ENCODE measurements at places on chromosomes 12 and 14.
A peak's percentile ranks its signal among the peaks of the same experiment; 100 is the strongest.

DNA sequence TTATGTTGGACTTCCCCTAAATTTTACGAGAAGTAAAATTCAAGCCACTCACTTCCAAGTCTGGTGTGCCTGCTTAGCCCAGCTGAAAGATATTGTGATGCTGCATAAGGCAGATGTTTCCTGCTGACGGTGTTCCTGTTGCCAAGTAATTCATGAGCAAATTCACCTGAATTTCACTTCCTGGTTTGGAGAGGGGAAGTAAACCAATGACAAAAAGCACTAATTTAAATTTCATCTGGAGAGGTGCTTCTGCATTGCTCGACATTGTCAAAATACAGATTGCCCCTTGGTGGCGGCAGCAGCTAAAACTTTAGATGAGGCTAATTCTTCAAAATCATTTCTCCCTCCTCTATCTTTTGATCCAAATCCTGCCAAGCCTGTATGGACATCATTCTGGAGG, 281.1 kb downstream of the AACS start:
- DNase-seq, result peak; percentile 73

DNA sequence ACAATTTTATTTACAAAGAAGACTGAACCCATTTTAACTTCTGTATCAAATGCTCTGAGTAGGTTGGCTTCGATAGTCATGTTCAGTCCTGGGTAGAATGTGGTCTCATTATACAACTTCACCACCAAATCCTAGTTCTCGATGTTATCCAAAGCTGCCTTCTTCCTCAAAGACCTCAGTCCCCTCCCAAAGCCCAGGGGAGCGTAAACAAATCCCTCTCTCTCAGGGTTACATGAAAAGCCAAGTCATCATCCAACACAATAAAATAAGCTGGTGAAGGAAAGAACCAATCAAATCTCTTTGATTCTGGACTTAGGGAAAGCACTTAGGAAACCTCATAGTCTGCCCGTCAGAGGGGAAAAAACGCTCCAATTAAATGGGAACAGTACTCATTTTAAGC, 9.1 kb downstream of the PTCSC3 start:
- DNase-seq, result peak; percentile 29

DNA sequence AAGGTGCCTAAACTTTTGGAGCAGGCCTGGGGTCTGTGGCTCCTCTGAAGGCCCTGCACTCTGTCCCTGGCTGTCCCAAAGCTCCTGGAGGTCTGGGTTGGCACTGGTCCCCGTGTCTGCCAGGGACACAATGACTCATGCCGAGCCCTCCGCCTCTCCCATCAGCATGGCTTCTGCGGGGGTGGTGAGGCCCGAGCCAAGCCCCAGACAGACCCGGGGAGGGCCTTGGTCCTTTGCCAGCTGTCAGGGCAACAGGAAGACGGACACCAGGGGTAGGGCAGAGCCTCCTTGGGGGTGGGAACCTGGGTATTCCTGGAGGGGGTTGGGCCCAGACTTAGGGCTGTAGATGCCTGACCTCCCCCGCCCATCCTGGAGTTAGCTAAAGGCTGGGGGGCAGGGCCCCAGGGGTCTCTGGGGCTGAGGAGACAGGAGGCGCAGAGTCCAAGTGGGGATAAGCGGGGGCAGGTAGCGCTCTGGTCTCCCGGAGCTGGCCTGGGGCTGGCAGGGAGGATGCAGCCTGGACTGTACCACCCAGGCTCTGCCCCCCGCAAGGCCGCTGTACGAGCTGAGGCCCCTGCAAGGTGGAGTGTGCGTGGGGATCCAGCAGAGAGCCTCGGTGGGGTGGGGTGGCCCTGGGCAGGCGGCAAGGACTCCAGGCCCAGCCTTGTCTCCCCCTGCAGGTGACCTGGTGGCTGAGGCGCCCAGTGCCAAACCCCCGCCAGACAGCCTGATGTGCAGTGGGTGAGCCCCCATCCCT, 16.4 kb upstream of the PUS1 start:
- DNase-seq, result no peak

DNA sequence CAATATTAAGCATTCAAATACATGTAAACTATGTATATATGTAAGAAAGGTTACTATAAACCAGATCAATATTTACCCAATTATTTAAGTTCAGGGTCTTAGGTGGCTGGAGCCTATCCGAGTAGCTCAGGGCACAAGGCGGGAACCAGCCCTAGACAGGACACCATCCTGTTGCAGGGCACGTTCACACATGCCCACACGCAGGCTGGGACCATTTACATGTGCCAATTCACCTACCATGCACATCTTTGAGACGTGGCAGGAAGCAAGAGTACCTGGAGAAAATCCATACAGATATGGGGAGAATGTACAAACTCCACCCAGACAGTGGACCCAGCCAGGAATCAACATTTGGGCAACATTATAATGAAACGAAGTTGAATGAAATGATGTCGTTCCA, 263.0 kb upstream of the E2F7 start:
- no peak for DNase-seq

DNA sequence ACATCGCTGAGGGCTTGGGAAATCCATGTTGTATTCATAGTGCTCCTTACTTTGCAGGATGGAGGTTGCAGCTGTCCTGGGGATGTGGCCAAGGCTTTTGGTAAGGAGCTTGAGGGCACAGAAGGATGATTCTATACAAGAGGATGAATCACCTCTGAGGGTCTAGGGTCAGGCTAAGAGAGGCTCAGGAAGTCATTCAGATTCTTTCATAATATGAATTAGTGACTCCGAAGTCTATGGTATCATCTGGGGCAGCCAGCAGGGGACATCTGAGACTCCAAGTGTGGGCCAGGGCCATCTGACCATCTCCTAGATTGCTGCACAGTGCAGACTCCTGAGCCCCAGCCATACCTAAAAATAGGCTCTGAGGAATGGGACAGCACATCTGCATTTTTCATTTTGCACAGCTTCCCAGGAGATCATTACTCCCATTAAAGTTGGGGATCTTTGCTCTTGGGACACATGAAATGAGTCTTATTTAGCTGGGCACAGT, 4.8 kb downstream of the GMPR2 start:
- DNase-seq, result no peak

GRCh38 chr12:24072302-24072701, 122.8 kb upstream of the SOX5 start:
- DNase-seq, result no peak

DNA sequence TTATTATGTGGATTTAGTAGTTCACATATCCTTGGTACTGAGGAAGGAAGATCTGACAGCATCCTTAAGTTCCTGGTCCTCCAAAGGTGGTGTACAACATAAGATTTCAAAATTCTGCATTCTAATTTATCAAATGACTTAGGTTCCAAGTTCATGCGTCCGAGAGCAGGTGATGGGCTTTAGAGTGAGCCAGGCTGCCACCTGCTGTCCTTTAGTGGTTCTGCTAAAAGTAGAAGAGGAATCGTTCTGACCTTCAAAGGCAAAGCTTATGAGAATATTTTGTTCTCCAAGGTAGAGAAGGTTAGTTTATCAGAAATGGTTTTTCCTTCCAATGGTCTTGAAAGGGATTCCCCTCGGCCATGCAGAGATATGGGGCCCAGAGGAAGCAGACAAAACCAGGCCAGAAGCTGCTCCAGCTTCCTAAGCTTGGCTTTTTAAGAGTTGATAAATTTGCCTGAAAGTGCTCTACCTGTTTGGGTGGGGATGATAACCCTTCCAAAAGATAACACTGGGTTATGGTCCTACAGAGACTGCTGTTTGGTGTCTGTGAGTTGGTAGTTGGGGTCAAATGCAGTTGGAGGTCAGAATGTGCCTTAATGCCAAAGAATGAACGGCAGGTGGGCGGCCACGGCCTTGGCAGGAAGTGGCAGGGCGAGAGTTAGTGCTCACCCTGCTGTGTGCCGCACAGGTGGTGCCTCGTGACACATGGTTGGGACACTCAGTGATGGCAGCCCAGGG, 29.1 kb upstream of the LRTM2 start:
- peak; percentile 73 for DNase-seq

DNA sequence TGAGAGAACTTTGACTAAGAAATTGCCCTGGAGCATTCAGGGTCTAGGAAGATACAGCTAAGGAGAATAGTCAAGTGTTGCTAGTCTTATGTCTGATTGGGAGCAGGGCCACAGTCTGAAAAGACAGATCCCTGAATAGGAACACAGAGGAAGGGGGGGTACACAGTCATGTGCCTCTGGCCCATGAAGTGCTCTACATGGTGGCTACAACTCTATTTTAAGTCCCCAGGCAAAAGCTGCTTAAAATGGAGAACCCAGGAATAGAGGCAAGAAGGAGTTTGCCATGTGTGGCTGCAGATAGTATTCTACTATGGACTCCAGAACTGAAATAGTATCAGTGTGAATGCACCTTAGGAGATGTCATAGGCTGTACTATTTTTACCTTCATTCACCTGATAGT, 118.0 kb upstream of the NPAS3 start:
- DNase-seq, result no peak

- DNase-seq, result no peak
Measured at GRCh38 chr12:43361031-43361710, 190.8 kb downstream of the ADAMTS20 start.

- DNase-seq, result no peak
Measured at GRCh38 chr14:45267071-45267470, 14.1 kb upstream of the MIS18BP1 start.

DNA sequence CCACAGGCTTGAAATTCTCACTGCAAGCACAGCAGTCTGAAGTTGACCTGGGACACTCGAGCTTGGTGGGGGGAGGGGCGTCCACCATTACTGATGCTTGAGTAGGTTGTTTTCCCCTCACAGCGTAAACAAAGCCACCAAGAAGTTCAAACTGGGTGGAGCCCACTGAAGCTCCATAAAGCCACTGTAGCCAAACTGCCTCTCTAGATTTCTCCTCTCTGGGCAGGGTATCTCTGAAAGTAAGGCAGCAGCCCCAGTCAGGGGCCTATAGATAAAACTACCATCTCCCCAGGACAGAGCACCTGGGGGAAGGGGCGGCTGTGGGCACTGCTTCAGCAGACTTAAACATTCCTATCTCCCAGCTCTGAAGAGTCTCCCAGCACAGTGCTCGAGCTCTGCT, 31.7 kb upstream of the ST8SIA1 start:
- DNase-seq, result peak; percentile 9

- no peak for DNase-seq
Measured at GRCh38 chr12:107441665-107442300, 243.8 kb upstream of the PWP1 start.

DNA sequence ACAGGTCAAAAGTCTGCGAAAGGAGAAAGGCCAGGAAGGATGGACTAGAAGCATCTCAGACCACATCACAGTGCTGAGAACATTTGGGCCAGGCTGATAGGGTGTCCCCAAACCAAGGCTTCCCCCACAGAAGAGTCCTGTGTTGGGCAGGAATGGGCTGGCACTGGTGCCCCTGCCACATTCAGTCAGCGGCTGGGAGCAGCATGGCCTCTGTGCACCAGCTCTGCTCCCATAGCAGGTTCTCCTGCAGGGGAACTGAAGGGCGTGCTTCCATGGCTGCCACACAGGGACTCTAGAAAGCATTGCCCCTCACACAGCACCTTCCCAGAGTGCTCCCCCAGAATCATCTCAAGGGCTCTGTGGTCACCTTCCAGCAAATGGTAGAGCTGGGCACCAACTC, 17.5 kb downstream of the EVL start:
- no peak for DNase-seq

DNA sequence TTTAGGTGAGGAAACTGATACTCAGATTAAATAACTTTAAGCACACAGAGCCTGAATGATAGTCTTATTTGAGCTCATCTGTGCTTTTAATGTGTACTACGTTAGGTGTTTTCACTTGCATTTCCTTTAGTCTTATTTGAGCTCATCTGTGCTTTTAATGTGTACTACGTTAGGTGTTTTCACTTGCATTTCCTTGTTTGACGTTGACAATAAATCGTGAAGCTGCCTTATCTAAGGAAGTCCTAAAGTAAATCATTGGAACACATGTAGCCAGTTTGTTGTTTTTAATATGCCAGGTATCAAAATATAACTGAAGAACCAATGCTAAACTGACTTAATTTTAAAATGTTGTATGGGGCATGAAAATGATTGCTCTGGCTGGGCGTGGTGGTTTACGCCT, 2.0 kb downstream of the RAP1B start:
- no peak for DNase-seq

DNA sequence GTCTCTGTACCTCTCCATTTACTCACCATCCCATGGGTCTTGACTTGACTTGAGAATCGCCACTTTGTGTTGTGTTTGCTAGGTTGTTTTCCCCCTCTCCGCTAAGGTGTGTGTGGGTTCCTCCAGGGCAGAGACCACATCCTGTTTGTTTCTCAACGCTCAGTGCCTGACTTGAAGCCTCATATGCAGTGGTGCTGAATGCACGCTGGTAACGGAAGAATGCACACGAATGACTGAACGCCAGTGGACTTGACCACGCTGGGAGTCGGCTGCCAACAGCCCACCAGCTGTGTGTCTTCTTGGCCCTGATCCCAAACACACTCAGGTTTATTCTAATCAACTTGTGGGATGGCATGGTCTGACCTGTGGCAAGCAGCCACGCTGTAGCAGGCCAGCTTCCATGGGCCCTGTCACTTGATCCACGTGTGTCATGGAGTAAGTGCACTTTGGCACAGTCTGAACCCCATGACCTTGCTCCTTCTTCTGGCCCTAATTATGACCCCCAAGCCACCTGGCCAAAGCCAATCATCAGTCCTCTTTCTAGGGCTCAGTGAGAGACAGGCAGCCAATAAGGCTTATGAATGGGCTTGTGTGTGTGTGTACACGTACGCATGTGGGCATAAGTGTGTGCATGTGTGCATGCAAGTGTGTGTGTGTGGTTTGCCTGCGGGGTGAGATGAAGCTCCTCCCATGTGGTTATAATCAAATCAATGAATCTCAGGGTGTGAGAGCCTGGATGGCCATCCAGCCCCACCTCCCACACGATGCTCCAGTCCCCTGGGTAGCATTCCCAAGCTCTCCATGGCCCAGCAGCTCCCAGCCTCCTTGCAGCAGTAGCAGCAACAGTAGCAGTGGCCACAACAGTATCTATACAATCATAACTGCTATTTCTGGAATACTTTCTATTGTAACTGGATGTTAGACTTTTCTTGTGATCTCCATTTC, 6.4 kb upstream of the TC2N start:
- DNase-seq, result no peak

DNA sequence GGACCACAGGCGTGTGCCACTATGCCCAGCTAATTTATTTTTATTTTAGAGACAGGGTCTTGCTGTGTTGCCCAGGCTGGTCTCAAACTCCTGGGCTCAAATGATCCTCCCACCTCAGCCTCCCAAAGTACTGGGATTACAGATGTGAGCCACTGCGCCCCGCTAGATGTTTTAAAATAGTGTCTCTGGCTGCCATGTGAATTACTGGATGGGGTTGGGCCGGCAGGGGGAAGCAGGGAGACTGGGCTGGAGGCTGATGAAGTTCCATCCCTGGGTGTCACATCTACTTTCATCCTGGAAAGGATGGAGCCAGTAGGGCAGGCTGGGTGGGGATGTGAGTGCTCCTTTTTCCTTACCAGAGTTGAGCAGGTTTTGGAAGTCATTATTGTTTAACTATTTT, 46.1 kb downstream of the DNAH10 start:
- DNase-seq, result peak; percentile 51
